ENCODE measurements at places on chromosomes 1 and 21.

DNA sequence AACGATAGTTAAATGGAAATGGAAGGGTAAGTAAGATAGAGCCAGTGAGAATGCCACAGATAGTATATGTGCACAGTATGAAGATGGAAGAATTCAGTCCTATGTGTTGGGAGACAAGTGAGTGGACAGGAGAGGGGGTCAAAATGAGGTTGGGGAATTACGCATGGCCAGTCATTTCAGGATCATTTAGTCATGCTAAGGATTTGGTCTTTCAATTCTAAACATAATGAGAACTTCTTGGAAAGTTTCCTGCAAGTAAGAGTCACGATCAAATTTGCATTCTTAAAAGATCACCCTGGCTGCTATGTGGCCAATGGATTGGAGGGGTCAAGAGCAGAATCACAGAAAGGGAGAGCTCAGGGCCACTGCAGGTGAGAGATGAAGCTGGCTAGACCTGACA lies 64.0 kb upstream of the KCNK2 start:
- no peak overlapping the region for H3K27ac ChIP-seq
- no peak overlapping the region for H3K4me3 ChIP-seq
- H3K4me1 ChIP-seq, result no peaks in the 10 kb centered on the region
- no peaks in the 10 kb centered on the region for H3K36me3 ChIP-seq
- no peak for DNase-seq

DNA sequence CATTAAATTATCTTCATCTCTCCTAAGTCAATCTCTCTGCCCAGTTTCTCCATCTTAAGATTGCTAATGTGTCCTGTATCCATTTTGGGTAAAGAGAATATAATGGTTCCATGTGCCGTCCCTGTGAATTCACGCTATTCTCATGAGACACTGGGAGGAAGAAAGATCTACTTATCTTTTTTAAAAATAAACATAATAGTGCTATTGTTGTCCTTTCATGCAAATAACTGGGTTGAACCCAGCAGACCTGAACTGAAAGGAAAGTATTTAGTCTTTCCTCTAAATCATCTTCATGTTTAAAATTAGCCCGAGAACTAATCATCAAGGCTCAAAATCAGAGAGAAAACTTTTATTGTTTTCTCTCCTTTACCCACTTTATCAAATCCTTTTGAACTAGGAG lies 22.4 kb downstream of the SLAMF1 start:
- H3K36me3 ChIP-seq, result no peaks in the 10 kb centered on the region
- H3K4me3 ChIP-seq, result no peak overlapping the region
- H3K4me1 ChIP-seq, result no peaks in the 10 kb centered on the region
- DNase-seq, result no peak
- no peak overlapping the region for H3K27ac ChIP-seq

GRCh38 chr1:182200025-182200812 lies 138.7 kb upstream of the ZNF648 start:
- no peaks in the 10 kb centered on the region for H3K36me3 ChIP-seq
- H3K27me3 ChIP-seq, result peaks cover 27% of the 10 kb centered on the region
- H3K4me1 ChIP-seq, result peaks cover 12% of the 10 kb centered on the region

GRCh38 chr1:179817789-179818188 lies 59.8 kb downstream of the TOR1AIP2 start:
- DNase-seq, result no peak
- no peak overlapping the region for H3K4me3 ChIP-seq
- H3K36me3 ChIP-seq, result no peaks in the 10 kb centered on the region
- H3K27me3 ChIP-seq, result peaks cover 11% of the 10 kb centered on the region
- H3K27ac ChIP-seq, result no peak overlapping the region

DNA sequence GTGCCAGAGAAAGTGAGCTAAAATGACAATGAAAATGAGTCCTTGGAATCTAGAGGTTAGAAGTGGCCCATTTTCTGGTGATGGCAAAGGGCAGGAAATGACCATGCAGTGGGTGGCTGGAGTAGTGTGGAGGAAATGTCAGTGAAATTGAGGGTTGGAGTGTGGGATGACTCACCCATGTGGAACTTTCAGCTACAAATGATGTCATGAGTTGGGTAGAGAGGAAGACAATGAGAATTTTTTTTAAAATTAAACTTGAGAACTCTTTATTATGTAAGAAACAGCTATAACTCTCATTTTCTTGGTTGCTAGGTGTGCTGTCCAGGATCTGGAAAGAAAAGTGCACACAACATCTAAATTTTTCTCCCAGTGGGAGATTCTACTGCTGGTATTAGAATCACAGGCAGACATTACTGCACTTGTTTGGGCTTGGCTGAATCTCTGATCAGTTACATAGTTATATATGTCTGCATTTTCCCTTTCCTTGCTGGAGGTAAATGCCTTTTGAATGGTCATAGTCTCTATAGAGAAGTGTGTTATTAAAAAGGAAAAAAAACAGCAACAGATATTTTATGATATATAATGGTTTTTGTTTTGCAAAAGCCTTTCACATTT lies 56.8 kb upstream of the GNG12 start:
- H3K27ac ChIP-seq, result no peak overlapping the region
- no peak overlapping the region for H3K4me3 ChIP-seq
- no peaks in the 10 kb centered on the region for H3K4me1 ChIP-seq
- DNase-seq, result no peak
- H3K27me3 ChIP-seq, result no peaks in the 10 kb centered on the region
